Hippocampal formation (tissue), 2 donors: ENCODE measurements at places on chromosomes 16 and 17.

- no peak for DNase-seq
Measured at GRCh38 chr17:15480204-15480603, 12.8 kb upstream of the CDRT4 start.

DNA sequence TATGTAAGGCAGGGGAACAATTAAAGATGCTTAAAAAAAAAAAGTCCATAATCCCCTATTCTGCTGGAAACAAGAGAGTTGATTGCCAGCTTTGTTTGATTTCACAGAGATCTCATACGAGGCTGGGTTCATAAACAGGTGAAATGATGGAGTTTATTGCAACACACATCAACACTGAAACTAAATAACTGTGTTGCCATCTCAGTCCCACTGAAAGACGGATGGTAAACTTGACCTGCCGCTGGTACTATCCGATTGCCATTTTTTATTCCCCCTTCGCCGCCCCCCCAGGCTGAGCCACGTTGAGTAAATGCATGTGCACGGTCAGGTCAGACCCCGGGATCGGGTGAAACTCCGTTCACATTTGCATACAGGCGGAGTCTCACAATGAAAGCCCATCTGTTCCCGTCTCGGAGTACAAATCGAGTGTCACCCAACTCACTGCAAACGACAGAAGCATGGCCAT lies 119.2 kb downstream of the SKAP1 start:
- DNase-seq = no peak

DNA sequence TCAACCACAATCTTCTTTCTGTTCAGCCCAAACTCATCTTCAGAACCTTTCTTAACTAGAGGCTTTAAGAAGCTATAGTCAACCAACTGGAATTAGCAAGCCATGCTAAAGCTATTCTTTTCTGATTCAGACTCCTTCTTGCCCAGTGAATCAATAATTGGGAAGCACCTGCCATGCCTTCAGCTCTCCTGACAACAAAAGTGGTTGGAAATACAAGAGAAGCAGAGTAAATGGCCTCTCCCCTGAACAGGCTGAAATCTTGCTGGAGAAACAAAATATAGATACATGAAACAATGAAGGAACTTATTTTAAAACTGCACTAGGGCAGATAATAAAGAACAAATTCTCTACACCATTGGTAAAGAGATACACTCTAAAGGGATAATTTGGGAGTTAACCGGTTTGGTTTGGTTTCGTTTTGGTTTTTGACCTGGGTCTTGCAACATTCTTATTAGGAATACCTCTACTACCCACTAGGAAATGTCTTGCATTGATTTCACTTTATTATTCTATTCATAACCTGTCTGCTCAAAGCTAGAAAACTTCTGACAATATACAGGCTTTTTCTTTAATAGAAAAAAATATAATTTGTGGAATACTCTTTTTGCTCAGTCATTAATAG lies 173.6 kb upstream of the DYNLRB2 start:
- DNase-seq = no peak

DNA sequence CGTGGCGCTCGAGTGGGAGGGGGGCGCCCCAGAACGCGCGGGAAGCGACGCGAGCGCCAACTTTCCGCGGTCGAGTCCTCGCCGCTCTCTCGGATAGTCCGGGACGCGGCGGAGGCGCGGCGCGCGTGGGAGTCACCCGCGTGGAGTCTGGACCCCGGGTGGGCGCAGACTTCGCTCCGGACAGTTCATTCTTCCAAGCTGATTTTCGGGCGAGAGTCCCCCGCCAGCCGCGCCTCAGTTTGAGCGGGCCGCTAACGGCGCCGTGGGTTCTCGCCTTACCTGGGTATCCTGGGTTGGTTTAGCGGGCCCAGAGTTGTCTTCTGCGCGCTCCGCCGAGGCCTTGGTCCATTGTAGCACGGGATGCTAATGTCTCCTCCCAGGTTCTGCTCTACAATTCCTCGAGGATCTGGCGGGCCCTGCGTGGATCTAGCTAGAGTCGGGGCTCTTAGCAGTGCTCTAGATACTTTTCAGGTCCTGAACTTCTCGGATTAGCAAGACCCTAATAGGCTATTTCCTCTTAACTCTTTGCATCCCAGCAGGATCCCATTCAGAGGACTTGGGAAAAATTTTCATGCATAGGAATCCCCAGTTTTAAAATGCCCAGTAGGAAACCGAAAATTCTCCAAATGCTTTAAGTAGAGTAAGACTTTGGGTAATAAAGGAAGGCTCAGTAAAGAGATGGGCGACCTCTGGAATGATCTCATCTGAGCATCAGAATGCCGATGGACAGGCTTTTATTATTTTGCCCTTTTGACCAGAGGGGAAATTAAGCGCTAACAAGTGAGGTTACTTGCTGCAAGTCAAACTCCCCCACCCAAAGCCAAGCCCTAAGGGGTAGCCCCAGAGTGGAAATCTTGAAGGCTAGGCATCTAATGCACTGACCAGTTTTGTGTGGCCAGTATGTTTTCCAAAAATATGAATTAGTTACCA lies 537 bp upstream of the GJC1 start:
- DNase-seq = no peak

- no peak for DNase-seq
Measured at GRCh38 chr16:12386192-12386591, 409.7 kb downstream of the SNX29 start.

GRCh38 chr17:3729881-3730280 lies 6.2 kb downstream of the HASPIN start:
- DNase-seq = no peak

GRCh38 chr17:63425483-63425882 lies 20.6 kb downstream of the CYB561 start:
- DNase-seq = peak; percentile 72

DNA sequence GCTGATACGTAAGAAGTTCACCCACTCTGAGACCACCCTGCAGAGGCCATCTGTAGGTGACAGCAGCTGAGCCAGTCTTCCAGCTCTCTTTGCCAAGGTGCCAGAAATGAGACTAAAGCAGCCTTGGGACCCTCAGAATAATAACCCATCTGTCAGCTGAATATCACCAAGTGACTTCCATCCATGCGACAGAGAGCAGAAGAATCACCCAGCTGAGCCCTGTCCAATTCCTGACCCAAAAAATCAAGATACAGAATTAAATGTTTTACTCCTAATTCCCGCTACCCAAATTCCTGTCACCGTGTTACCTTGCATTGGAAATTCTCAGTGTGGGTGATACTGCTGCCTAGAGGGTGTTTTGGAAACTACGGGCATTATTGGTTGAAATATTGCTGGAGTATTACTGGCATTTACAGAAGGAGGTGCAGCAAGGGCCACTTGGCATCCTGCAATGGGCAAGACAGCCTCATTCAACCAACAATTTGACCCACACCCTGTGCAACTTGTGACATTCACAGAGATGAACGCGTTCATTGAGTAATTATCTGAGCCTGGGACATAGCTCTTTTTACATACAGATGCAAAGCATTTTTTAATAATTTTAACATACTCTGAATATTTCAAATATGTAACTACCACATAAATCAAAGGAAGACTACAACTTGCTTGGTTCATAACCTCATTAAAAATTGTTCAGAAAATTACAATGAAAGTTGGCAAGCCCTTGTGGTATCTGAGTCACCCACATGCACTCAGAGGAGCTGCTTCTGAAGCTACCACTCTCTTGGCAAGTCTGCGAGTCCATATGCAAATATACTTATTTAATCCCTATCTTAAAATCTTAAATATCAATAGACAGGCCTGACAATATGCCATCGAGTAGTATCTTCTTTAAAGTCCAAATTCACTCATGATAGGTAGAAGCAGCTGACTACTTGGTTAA lies 126.6 kb downstream of the C16orf95 start:
- DNase-seq = no peak

GRCh38 chr17:41065829-41066624 lies at the start of gene KRTAP2-4:
TSS of gene KRTAP2-4 (minus strand) at chr17:41065879. CDS start at chr17:41065845, 34 bp downstream.
- no peak for DNase-seq

DNA sequence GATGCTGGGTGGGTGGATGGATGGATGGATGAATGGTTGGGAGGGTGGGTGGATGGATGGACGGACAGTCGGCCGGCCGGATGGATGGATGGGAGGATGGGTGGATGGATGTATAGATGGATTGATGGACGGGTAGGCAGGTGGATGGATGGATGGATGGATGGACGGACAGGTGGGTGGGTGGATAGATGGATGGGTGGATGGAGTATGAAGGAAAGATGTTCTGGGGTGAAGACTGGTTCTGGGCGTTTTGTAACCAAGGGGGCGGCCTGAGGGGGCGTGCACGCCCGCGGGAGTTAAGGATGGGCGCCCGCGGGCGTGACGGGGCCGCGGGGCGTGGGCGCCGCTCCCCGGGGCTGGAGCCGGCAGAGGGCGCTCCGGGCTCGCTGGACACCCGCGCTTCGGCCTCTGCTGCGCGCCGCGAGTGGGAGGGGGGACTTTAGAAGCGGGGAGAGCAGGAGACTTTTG lies at the start of gene NECAB2:
TSS of gene NECAB2 (plus strand) at position 407 of the 468 bp plus-strand sequence. CDS start 405 bp downstream, outside the sequence.
- DNase-seq = no peak

- DNase-seq = no peak
Measured at GRCh38 chr17:65553009-65553645, 8.3 kb downstream of the AXIN2 start.
